Cardiac muscle cell (in vitro differentiated cells and primary cell): ENCODE measurements at places on chromosomes 5 and 9. TPM values are rescaled to one million over a fixed set of nuclear protein-coding genes. Genes with fewer than 3 reads are reported as not detected.

The STX17 gene
- 20.4 and 27.4 TPM in 2 replicates for polyA plus RNA-seq

The SHLD3 gene
- 1.7 and 2.9 TPM in 2 replicates for polyA plus RNA-seq

The PCDHB14 gene
- 8.1 and 11.8 TPM in 2 replicates for polyA plus RNA-seq

The CXCL14 gene
- polyA plus RNA-seq = 1.1 and 1.9 TPM in 2 replicates

The CCNO gene
- polyA plus RNA-seq = 0.12 and 0.72 TPM in 2 replicates

The SIT1 gene
- polyA plus RNA-seq = 0.21 and 0.46 TPM in 2 replicates

The ARHGEF39 gene
- 5.6 and 36.9 TPM in 2 replicates for polyA plus RNA-seq

The CCL27 gene
- polyA plus RNA-seq = 1.1 and 1.3 TPM in 2 replicates

The HK3 gene
- not detected in 2 replicates for polyA plus RNA-seq

The TLN1 gene
- 96.0 and 98.0 TPM in 2 replicates for polyA plus RNA-seq

The DAPK1 gene
- polyA plus RNA-seq = 21.0 and 25.2 TPM in 2 replicates

The LEAP2 gene
- polyA plus RNA-seq = 1.5 and 3.6 TPM in 2 replicates

The SOWAHA gene
- not detected in 2 replicates for polyA plus RNA-seq

The IFNK gene
- polyA plus RNA-seq = not detected in 2 replicates
